ENCODE measurements at places on chromosomes 4 and X.

GRCh38 chrX:132216806-132217202 is 2.4 kb downstream of the RAP2C start:
- no peak for DNase-seq

GRCh38 chr4:76623217-76624045 is 188.4 kb downstream of the SHROOM3 start:
- no peak for DNase-seq

DNA sequence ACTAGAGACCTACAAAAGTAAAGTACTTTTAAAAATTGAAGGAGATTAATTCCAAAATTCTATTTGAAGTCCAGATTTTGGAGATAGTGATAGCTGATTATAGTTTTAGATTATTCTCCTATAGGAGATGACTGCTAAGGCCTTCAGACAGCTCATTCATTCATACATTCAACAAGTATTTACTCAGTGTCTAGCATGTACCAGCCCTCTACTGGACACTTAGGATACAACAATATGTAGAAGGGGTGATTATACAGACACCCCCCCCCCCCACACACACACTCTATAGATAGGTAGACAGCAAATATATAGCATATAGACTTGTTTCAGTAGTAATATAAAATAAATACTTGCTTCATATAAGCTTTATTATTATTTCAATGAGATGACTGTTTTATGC is 60.4 kb upstream of the TAF9B start:
- no peak for DNase-seq

- peak; percentile 29 for DNase-seq
Measured at GRCh38 chr4:69830560-69831269, 29.2 kb downstream of the SULT1E1 start.

- no peak for DNase-seq
Measured at GRCh38 chrX:42934020-42934726, 156.2 kb upstream of the PPP1R2C start.

- DNase-seq, result no peak
Measured at GRCh38 chr4:112956484-112956896, 93.0 kb upstream of the ANK2 start.

GRCh38 chrX:43644124-43644701 is 11.9 kb upstream of the MAOA start:
- DNase-seq, result no peak

GRCh38 chr4:44578954-44579353 is 72.5 kb downstream of the YIPF7 start:
- no peak for DNase-seq

DNA sequence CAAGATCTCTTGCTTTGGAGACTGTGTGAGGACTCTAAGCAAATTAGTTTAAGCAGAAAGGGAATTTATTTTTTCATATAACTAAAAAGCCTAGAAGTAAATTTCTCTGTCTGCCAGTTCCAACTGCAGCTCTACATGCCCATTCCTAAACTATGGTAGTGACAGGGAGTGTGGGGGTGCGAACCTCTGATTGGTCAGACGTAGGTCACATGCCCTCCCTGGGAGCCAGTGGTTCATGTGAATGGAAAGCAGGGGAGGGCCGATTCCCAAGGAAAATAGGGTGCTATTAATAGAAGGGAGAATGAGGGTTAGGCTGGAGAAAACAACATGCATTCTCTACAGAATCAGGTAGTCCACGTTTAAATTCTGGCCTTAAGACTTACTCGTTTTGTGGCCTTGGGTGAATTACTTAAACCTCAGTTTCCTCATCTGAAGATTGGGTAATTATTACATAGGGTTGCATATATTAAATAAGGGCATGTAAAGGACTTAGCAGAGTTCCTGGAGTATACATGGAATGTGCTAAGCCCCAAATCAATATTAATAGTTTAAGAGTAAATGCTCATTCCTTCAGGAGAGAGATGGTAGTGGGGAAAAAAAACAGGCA is 7.2 kb downstream of the RAB33B start:
- DNase-seq, result no peak

DNA sequence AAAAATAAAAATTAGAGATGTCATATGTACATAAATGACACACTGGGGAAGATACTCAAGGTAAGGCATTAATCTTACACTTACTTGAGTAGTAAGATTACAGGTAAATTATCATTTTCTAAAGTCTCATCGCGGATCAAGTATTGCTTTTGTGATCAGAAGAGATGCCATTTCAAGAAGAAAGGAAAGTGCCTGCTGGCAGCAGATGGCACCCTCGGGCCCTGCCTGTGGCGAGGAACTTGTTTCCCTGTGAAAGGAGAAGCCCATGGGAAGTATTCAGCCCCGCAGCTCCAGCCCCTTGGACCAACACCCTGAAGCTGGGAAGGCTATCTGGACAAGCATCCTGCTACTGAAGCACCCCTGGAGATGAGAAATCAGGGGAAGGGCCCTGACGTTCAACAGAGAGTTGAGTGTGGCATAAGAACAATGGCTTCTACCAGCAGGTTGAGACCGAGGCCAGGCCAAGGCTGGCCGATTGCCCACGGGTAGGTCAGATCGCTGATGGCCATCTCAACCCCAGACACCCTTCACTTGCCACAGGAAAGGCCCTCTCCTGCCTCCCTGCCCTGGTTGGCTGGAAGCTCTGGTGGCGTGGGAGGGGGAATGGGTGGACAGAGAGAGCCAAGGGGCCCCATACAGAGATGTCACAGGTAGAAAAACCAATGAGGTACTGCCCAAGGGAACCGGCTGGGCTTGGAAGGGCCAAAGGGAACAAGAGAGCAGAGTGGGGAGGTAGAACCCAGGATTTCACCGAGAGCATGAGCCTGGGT is 18.8 kb upstream of the MXD4 start:
- DNase-seq, result no peak

DNA sequence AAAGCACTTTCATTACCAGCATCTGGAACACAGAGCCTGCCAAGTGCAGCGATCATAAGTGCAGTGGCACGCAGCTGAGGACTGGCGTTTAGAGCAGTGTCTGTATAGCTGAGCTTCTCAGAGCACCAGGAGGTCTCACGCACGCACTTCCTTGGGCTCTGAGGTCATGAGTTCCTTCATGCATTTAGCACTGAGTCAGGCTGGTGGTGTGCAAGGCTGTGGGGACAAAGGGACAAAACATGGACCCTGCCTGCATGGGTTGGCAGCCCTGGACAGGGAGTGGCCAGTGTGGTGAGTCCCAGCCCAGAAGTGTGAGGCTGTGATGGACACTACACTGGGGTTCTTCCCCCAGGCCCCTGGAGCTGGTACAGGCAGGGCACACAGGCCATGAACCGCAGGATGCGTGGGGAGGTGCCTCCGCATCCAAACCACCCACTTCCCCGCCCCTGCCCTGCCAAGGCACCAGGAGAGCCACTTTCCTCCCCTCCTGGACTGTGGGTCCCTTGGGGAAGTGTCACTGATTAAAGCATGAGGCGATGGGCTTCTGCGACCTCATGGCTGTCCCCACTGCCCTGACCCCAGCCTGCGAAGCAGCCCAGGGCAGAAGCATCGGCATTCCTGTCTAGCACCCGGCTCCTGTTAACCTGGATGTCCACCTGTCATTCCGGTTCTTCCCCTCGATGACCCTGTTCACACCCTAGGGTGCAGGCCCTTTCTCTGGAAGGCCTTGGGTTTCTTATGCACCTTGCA is 37.2 kb upstream of the GPR78 start:
- no peak for DNase-seq

- DNase-seq, result no peak
Measured at GRCh38 chr4:26670903-26671537, 87.1 kb downstream of the TBC1D19 start.

- no peak for DNase-seq
Measured at GRCh38 chr4:110184791-110185155, 13.6 kb downstream of the ELOVL6 start.

DNA sequence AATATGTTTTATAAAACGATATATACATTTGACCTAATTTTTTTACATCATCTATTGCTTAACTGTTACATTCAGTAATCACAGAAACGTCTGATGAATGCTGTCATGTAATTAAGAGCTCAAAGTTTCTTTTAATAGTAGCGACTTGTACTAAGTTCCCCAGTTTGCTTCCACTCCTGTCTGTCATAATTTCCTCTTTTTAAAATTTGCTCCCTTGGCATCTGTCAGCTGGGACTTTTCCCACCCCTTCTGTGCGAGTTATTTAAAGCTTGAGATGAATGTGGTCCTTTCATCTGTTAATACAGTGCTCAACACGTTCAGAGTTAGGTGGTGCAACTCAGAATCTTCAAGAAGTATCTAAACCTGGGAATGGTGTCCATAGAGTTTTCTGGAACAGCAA is 1.2 kb downstream of the RAP1GDS1 start:
- DNase-seq, result no peak

GRCh38 chrX:149374751-149375150 is 130.4 kb downstream of the IDS start:
- no peak for DNase-seq

DNA sequence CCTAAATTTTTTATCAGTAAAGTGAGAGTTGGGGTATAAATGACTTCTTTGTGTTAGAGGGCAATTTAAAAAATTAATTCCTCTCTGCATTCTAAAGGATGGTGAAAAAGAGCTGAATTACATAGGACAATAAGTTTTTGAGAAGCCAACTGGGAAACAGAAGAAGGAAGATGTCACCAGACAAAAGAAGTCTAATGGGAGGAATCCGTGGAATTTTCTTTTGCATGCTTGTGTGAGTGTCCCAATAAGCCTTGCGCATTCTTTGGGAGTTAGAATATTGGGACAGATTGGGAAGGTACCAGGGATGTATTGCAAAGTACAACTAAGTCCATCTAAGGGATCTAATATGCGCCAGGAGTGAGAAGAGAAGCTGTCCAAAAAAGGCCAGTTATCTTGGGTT is 35.1 kb upstream of the NR3C2 start:
- DNase-seq, result no peak

DNA sequence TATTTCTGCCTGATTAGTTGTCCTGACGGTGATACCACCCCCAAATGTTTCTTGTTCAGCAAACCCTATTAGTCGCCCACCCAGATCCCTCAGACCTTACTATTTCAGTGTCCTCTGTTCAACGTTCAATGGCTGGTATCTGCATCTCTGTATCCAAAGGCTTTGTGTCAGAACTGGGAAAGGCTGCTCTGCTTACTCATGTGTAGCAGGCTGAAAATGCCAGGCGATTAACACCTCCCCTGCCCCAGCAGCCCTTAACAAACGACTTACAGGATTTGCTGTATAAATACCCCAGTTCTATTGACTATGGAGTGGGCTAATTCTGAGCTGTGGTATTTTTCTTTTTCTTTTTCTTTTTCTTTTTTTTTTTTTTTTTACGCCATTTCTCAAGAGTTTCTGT is 415.0 kb downstream of the ZNF674 start:
- DNase-seq, result peak; percentile 15

- no peak for DNase-seq
Measured at GRCh38 chrX:48833542-48834138, 1.8 kb downstream of the PCSK1N start.

GRCh38 chr4:124025000-124025399 is 628.4 kb downstream of the SPRY1 start:
- no peak for DNase-seq

DNA sequence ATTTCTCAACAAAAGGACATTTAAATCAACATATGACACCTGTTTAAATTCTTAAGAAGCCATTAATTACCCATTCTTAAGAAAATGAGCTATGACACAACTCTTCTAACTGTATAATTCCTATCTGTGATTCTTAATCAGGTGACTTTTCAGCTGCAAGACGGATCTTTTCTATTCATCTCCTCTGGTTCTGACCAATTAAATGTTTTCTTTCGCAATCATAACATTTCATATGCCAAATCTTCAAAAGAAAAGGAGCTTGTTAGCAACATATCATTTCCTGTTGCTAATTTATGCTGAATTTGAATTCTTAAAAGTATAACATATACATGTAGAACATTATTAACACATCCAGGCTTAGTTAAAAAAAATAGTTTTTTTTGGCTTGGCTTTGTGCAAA is 62.5 kb downstream of the SEL1L3 start:
- DNase-seq, result no peak

- no peak for DNase-seq
Measured at GRCh38 chr4:14524276-14524675, 478.0 kb upstream of the CPEB2 start.

GRCh38 chr4:18981234-18981615 is 959.7 kb upstream of the LCORL start:
- DNase-seq, result no peak

GRCh38 chrX:51917604-51918003 is 24.2 kb downstream of the MAGED1 start:
- DNase-seq, result no peak

DNA sequence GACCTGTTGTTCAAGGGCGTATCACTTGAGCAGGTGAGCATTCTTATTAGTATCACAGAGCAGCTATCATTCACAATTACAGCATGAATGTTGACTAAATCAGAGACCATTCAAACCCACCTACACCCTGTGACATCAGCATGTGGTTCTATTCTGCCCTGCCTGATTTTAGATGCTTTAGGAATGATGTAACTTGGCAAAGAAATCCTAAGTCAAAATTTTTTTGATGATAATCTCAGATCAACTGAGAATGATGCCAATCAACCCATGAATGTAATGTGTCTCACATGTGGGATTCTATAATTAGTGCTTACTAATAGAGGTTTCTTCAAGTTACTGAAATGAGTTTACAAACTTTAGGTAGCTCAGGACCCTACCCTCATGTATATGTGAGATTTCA is 13.4 kb upstream of the CHIC2 start:
- no peak for DNase-seq

GRCh38 chr4:104942990-104943743 is 203.5 kb upstream of the TET2 start:
- no peak for DNase-seq

DNA sequence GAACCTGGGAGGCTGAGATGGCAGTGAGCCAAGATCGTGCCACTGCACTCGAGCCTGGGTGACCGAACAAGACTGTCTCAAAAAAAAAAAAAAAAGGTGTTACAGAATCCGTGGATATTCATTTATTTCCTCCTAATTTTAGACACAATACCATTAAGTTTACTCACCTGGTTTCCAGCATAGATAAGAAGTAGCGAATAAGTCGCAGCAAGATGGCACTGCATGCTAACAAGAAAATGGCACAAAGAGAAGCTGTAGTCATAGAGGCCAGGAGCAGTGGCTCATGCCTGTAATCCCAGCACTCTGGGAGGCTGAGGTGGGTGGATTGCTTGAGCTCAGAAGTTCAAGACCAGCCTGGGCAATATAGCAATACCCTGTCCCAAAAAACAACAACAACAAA is 17.0 kb upstream of the MOB1B start:
- no peak for DNase-seq

- DNase-seq, result no peak
Measured at GRCh38 chrX:115053223-115053622, 35.8 kb upstream of the IL13RA2 start.

DNA sequence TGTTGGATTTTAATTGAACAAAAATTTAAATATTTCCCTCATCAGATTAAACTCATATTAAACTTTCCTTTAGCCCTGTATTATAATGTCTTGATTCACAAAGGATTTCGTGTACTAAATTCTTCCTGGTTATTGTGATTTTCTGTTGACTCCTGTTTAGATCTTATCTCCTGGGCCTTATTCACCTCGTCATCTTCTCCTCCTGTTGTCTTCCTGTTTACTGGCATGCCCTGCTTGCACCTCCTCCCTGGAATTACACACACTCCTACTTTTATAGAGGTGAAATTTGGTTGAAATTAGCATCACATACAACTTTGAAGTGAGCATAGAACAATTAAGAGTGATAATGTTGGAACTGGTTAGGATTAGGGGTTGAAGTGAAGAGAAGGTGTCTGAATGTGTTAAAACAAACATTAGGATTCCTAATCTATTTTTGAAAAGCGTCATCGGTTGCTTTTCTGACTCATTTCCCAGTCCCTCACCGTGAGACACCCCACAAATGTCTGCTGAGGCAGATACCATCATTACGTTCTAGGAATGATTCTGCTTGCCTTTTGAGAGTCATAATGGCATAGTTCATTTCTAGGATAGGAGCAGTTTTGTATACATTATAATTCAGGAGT is 32.5 kb downstream of the TLL1 start:
- no peak for DNase-seq

GRCh38 chrX:13254076-13254785 is 65.6 kb downstream of the ATXN3L start:
- no peak for DNase-seq
